ENCODE measurements at places on chromosomes 3 and 15. TPM values are rescaled to one million over a fixed set of nuclear protein-coding genes. Genes with fewer than 3 reads are reported as not detected.

Gene GOLGA8K
- total RNA-seq: 0.49 TPM

DNA sequence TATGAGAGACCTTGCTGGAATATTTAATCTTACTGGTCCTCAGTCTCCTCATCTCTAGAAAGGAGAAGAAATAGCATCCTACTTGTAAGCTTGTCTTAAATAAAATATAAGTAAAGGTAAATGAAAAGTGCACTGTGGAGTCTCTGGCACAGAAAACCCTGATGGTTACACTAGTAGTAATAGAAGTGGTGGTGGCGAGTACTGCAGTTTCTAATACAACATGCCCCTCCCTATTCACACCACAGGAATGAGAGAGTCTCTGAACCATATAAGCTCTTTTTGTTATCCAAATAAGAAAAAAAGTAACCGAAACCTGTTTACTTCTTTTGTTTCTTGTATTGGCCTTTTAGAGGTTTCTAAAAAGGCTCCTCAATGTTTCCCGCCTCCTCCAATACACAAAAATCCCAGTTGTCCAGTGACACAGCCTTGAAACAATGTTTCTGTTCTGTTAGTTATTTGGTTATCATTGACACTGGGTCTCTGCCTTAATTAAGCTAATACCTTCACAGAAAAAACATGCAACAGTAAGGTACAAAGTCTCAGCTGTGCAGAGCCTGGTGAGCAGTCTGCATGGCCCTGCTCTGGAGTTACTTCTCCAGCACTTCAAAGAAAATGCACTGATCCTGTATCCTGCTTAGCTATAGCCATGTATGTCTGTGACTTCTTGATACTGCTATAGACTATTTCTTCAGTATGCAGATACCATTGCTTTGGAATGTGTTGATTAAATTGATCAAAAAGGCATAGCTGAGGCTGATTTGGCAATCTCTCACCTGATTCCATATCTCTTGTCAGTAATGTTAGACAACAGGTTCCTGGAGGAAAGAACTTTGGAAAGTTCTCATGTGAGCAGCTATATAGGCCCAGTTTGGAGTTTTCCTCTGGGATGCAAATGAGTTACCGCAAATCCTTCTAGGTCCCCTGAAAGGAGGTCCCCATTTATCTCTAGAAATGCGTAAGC is 315.6 kb upstream of the IL12A start:
- H3K4me3 ChIP-seq: no peak overlapping the region
- no peak overlapping the region for H3K27ac ChIP-seq
- H3K36me3 ChIP-seq: no peaks in the 10 kb centered on the region

- H3K27me3 ChIP-seq: no peaks in the 10 kb centered on the region
- H3K4me1 ChIP-seq: peaks cover 26% of the 10 kb centered on the region
- H3K4me3 ChIP-seq: no peak overlapping the region
- DNase-seq: no peak
- H3K27ac ChIP-seq: no peak overlapping the region
Observed at GRCh38 chr3:17155951-17156350, 271.2 kb downstream of the PLCL2 start.

DNA sequence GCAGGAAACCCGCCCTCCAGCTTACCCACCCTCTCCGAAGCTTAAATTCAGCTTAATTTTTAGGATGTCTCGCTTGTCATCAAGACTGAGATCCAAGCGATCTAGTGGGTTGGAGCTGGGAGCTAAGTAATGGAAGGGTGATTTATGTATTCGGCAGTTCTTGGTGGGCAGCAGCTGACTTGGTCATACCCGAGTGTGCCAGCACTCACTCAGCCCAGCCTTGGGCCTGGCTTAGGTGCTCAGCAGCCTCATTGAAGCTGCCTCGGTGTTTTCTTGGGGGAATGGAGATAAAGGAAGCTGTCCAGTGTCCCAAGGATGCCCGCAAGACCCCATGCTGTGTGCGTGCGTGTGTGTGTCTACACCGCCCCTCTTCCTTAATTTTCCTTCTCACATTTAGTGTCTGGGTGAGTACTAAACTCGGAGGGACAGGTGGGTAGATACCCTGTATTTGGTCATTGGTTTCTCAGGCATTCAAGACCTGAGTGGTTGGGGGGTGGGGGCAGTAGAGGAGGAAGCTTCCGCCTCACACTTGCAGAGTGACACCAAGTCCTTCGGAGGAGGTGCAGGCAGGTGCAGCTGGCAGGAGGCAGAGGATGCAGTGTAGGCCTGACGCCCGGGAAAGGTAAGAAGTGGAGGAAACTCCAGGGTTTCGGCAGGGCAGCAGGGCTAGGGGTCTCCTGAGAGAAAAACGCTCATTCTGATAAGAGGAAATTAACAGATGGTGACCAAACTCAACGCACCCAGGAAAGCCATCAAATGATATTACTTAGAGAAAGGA is 92.8 kb downstream of the PCSK6 start:
- H3K27ac ChIP-seq: peak overlapping the region; percentile 47
- peaks cover 25% of the 10 kb centered on the region for H3K27me3 ChIP-seq

DNA sequence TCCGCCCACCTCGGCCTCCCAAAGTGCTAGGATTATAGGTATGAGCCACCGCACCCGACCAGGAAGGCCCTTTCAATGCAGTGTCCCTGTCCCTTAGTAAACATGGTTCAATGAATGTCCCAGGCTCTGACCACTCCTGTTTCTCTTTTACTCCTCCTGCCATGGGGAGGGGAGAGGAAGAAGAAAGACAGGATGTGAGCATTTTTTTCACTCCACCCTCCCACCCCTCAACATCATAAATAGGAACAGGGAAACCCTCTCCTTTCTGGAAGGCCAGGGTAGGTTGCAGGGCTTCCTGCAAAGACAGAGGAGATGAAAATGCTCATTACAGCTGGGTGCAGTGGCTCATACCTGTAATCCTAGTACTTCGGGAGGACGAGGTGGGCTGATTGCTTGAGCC is 7.5 kb upstream of the TATDN2 start:
- no peak overlapping the region for H3K4me3 ChIP-seq
- peaks cover 57% of the 10 kb centered on the region for H3K36me3 ChIP-seq
- no peaks in the 10 kb centered on the region for H3K27me3 ChIP-seq
- H3K27ac ChIP-seq: peak overlapping the region; percentile 95
- DNase-seq: no peak

DNA sequence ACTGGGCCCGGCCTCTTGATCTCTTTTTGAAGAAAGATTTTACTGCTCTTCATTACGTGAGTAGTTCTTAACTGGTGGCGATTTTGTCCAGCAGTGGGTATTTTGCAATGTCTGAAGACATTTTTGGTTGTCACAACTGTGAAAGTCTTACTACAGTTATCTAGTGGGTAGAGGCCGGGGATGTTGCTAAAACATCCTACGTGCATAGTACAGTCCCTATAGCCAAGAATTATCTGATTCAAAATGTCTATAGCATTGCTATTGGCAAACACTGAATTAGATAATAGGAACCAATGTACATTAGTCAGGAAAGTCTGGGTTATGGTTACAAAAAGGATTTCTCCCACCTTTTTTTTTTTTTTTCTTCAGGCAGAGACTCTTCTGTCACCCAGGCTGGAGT is 38.1 kb downstream of the FOXL2 start:
- no peaks in the 10 kb centered on the region for H3K36me3 ChIP-seq
- no peaks in the 10 kb centered on the region for H3K27me3 ChIP-seq
- H3K4me1 ChIP-seq: no peaks in the 10 kb centered on the region
- H3K27ac ChIP-seq: no peak overlapping the region

DNA sequence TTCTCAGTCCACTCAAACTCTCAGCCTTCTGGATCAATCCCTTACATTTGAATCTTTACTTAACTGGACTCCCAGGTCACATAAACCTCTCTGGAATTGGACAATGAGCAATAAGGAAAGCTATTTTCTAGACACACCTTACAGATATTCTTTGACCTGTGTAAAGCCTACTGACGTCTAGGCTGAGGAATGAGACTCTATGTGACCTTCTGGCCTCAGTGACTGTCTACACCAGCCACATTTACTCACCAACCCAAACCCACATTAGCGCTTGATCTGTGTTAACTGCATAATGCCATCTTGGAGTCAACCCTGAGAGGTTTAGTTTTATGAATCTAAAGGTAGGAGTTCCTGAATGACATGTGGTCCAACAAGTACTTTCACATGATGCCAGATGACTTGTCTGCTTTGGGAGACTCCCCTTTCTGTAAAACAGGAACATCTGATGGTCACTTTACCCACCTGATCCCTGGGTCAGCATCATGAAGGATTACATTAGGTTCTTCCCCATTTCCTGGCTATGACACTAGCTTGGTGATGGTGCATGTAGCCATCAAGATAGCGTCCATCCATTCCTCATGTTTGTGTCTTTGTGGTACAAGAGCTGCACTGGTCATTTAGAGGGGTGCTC is 11.4 kb upstream of the COMMD2 start:
- no peak overlapping the region for H3K4me3 ChIP-seq
- no peak for DNase-seq
- H3K27me3 ChIP-seq: peaks cover 21% of the 10 kb centered on the region
- H3K4me1 ChIP-seq: no peaks in the 10 kb centered on the region

GRCh38 chr3:134077649-134078161 is 48.0 kb upstream of the SLCO2A1 start:
- no peaks in the 10 kb centered on the region for H3K27me3 ChIP-seq
- no peak overlapping the region for H3K4me3 ChIP-seq
- DNase-seq: no peak
- H3K36me3 ChIP-seq: no peaks in the 10 kb centered on the region

All from activated naive CD8-positive, alpha-beta T cell treated with anti-CD3 and anti-CD28 coated beads for 36 hours (primary cell).